GM12865 (cell line): ENCODE measurements at places on chromosomes 6 and 20.

DNA sequence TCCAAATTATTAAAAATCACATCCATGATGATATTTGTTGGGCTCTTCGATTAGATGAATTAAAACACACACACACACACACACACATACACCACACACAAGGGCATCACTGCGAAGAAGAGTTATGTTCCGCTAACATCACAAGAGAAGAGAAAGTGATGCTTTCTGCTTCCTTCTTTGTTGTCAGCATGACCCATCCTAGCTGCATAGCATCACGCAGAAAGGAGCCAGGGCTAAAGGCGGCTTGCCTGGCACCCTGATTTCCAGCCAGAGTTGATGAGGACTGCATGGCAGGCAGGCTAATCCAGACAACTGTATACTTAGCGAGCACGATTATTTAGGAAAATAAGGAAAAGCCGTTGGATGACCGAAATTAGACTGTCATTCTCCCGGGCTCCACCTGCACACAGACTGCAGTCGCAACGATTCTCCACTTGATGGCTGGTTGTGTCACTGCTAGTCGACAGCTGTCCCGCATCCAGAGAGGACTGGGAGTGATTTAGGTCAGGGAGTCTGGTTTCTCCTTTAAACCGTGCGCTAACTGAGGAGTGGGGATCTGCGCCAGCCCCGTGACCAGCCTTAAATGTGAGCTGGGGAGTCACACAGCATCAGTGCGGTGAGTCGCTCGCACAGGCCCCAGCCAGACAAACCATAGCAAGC, 70.6 kb upstream of the SOX4 start:
- no peak for DNase-seq

- no peak for DNase-seq
Observed at GRCh38 chr20:58102744-58103516, 125.5 kb downstream of the ANKRD60 start.

DNA sequence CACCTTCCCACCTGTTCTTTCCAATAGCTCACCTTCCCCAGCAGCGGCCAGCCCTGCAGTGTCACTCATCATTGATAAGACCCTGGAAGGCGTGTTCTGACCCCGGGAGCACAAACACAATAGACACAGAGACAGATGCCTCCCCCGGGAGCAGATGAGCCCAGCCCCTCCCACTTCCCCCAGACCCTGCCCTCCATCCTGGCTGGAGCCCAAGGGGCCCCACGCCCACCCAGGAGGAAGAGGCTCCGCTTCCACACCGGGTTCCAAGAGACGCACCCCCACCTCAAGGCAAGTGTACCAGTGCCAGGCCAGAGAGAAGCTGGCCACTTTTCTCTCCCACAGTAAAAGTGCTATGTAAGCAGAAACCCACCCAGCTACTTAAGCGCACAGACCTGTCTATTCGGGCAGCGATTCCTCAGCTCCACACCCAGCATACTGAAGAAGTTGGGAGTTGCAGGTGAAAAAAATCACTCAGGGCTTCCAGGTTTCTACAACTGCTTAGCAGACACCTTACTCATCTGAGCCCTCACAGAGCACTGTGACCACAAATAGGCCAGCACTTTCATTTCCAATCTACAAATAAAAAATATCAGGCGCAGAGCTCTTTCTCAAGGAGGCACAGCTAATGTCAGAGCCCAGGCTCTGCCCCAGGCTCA, 93.4 kb upstream of the NXT1 start:
- peak; percentile 20 for DNase-seq

DNA sequence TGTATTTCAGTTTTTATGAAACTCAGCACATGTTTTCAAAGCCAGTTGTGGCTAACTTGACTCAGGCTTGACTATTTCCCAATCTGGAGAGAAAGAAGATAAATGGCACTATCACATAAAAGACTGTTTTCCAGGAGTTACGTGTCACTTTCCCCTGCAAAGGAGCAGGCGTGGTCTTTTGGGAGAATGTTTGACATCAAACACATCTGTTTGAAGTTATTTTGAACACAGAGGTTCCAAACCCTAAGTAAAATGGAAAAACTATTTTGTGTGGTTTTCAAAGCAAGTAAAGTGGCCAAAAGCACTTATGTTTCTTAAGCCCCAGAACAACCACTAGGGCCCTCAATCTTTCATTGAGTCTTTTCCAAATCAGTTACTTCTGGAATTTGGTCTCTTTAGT, 89.7 kb downstream of the FOXF2 start:
- no peak for DNase-seq

DNA sequence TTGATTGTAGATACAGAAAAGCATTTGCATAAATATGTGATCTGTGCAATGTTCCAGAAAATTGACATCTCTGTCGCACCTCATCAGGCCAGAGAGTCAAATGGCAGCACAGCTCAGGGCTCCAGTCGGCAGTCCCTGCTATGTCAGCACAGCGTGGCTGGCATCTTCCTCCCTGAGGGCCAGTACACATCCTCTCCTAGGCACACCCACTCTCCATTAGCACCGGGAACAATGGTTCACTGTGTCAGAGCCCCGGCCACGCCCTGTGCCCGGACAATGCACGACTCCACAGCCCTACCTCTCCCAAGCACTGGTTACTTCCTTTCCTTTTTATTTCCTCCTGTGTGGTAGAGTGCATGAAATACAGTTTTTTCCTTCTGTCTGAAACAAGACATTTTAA, 114.9 kb downstream of the FOXC1 start:
- no peak for DNase-seq

GRCh38 chr6:151388236-151388635, 3.1 kb downstream of the ZBTB2 start:
- no peak for DNase-seq

DNA sequence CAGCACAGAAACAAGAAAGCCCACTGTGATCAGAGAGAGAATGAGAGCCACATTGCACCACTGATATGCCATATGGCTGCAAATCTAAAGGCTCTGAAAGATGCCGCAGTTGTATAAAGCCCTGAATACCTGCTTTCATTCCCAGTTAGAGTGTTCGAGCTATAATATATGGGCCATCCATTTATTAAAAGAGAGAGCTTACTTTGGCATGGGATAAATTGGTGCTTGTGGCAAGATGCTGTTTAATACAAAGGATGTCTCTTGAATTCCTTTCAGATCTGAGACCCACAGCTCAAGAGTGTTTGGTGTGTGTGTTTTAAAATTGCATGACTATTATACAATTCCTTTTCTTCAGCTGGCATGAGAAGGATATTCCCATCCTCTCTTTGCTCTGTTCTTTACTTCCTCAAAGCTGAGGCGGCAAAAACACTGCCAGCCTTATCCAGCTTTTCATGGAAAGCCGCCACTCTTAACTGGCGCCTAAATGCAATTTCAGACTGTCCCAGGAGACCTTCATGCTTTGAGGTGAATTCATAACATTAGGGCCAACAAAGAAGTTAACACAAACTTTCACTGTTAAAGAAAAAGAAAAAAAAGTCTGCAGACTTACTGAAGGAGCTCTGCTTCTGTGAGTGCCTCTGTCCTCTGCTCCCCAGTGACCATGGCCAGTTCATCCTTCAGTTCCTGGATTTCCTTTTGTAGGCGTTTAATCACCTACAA, 147.6 kb downstream of the KIF6 start:
- no peak for DNase-seq

DNA sequence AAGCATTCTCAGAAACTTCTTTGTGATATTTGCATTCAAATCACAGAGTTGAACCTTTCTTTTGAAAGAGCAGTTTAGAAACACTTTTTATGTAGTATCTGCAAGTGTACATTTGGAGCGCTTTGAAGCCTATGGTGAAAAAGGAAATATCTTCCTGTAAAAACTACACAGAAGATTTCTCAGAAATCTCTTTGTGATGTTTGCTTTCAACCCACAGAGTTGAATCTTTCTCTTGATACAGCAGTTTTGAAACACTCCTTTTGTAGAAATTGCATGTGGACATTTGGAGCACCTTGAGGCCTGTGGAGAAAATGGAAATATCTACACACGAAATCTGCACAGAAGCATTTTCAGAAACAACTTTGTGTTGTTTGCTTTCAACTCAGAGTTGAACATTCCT, 612.3 kb upstream of the ZNF337 start:
- DNase-seq, result no peak

DNA sequence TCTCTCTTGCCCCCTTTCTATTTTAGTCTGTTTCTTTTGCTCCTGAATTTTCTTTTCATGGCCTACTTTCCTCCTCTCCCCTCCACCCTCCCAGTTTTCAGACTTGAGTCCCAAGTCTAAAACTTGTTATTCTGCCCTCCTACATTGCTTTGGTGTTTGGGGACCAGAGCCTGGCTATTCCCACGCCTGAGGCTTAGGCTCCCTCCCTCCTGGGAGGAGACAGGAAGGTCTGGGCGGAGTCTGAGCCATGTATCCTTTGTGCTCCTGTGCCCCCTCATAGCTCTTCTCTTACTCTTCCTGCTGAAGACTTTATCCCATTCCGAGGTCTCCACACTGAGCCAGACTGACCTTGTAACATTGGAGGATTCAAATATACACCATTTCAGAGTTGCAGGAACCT, 69.5 kb downstream of the DAAM2 start:
- no peak for DNase-seq

DNA sequence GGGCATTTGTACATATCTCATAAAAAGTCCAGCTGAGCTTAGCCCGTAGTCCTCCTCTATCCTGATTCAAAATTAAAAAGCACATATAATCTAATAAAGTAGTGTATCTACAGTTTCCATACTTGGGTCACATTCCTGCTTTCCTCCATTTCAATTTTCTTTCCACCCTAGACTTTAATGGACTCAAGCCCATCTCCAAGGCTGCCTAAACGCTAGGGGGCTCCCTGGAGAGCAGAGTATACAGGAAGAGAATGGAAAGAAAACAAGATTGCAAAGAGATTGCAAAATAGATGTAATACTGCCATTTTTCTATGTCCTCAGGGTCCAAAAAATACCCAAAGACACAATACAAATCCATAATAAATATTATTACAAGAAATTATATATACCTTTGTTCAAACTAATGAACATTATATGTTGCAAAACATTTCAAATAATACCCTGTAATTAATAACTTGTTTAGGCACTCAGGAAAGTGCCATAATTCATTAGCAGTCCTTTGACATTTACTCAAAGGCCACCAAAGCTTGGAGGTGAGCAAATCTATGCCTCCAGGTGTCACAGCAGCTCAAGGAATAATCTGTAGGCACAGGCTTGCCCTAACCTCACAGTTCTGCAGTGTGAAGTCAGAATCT, 2.4 kb upstream of the MCM3 start:
- peak; percentile 75 for DNase-seq

DNA sequence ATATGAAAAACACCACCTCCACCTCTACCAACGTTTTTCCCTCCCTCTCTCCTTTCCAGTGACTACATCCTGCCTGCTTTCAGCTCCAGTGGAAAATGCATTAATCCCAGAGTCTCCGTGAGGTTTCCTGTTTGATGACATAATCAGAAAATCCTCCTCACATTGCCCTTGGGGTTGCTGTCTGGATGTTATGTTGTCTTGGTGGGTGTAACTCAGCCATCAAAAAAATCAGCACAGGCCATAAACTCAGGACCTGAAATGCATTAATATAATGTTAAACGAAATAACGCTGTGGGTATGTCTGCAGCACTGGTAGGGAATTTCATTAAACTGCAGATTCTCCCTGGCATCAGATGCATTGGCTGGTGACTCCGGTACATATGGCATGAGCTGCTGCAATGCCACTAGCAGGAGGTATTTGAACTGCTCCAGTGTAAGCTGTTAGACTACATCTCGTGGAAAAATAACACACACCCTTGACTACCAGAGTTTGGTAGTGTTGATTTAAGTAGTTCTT, 297.8 kb downstream of the PRL start:
- no peak for DNase-seq

DNA sequence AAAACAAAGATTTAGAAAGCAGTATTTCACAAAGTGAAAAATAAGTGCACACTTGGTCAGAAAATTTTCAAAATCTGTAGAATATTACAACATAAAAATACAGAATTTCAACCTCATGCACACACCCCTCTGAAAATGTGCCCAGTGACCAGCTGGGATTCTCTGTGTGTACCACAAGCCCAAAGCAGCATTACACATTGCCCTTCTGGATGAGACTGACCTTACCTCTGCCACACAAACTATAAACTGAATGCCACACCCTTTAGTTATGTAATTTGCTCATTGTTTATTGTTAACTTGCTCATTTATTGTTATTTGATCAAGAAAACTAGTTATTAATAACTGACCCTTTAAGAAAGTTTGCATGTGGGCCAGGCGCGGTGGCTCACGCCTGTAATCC, 303.0 kb downstream of the FOXC1 start:
- no peak for DNase-seq

GRCh38 chr20:57198132-57199072, 68.0 kb downstream of the BMP7 start:
- DNase-seq, result no peak

- no peak for DNase-seq
Observed at GRCh38 chr6:60671369-60671768, 1614.7 kb downstream of the KHDRBS2 start.

- DNase-seq, result peak; percentile 63
Observed at GRCh38 chr20:4989570-4989969, 11.7 kb downstream of the SLC23A2 start.

DNA sequence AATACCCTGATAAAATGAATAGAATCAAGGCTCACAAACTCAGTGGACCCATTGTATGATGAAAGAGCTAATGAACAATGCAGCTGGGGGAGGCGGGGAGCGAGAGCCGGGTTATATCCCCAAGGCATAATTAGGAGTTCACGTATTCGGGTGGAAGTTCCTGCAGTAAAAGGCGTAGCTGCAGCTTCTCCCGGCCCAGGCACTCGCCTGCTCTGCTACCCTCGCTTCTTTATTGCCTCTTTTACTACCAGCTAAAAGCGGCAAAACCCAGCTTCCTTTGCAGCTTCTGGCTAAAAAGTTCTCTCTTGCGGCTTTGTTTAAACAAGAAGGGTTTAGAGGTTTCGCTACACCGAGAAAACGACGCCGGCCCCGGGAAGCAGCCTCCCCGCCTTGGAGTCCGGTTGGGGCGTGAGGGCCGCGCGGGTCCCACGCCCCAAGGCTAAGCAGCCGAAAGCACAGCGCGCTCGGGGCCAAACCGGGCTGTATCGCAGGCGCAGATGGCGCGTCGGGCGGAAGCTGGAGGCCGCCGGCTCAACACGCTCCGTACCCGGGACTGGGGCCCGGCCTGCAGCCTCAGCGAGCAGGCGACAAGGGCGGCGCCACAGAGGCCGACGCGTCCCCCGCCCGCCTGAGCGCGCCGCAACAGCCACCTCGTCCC, 1.6 kb downstream of the ZBTB2 start:
- DNase-seq, result no peak
